ENCODE measurements at places on chromosomes 6 and 20.

GRCh38 chr6:160167604-160168399 is 46.2 kb downstream of the SLC22A1 start:
- no peak for DNase-seq

- no peak for DNase-seq
These were observed 105.1 kb downstream of the ATG5 start for GRCh38 chr6:106220485-106220884.

DNA sequence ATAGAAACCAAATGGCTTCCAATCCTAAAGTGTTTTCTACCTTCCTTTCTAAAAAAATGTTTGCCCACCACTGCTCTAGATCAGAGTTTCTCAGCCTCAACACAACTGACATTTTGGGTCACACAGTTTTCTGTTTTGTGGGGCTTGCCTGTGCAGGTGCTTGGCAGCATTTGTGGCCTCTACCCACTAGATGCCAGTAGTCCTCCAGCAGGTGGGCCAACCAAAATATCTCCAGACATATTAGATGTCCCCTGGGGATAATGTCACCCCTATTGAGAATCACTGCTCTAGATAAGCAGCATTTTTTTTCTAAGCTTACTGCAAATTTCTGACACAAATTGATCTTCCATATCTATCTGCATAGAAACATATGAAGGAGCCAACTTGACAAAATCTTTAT is 26.3 kb upstream of the EPM2A start:
- DNase-seq, result no peak

- DNase-seq, result no peak
These were observed 179.2 kb upstream of the PHACTR1 start for GRCh38 chr6:12537389-12537788.

DNA sequence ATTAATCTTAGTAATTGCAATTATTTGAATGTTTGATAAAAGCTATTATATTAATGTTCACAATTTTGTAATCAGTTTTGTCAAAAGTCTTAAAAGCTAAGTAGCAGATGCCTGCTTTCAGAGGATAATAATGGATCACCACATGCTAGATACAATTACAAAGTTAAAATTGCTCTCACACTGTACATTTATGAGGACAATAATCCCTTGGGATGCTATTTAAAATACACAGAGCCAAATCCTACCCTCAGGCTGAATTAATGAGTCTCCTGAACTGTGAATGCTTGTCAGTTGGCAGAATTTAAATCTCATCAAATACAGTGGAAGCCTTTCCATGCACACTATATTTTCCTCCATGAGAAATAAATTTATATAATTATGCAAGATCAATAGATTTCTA is 153.3 kb upstream of the SYNCRIP start:
- no peak for DNase-seq

- DNase-seq, result no peak
These were observed 65.0 kb downstream of the TOX2 start for GRCh38 chr20:43979576-43980105.

GRCh38 chr20:57675773-57676172 is 34.0 kb downstream of the PMEPA1 start:
- no peak for DNase-seq

- DNase-seq, result no peak
These were observed 29.8 kb downstream of the APCDD1L start for GRCh38 chr20:58485393-58485792.

- peak; percentile 30 for DNase-seq
These were observed 26.3 kb upstream of the TFB1M start for GRCh38 chr6:155340464-155341129.

DNA sequence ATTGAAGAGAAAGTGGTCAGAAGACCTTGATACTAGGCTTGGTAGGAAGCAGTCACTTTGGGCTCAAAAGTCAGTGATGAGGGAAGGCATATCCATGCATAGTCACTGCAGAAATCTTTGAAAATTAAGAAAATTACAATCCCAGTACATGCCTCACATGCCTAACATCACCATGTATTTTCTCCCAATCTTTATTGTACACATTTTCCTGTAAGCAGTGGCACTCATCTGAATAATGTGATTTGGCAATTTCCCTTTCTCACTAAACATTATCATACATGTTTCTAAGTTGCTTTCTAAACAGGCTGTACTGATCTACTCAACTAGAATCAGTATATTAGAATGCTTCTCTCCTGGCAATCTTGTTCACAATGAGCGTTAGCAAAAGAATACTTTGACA is 280.7 kb upstream of the SUPT3H start:
- DNase-seq, result no peak

- DNase-seq, result no peak
These were observed 3.3 kb downstream of the CAPN11 start for GRCh38 chr6:44161997-44162338.

GRCh38 chr6:155517294-155517693 is 61.7 kb upstream of the NOX3 start:
- no peak for DNase-seq

- no peak for DNase-seq
These were observed 52.0 kb upstream of the SMOC2 start for GRCh38 chr6:168388641-168389633.

DNA sequence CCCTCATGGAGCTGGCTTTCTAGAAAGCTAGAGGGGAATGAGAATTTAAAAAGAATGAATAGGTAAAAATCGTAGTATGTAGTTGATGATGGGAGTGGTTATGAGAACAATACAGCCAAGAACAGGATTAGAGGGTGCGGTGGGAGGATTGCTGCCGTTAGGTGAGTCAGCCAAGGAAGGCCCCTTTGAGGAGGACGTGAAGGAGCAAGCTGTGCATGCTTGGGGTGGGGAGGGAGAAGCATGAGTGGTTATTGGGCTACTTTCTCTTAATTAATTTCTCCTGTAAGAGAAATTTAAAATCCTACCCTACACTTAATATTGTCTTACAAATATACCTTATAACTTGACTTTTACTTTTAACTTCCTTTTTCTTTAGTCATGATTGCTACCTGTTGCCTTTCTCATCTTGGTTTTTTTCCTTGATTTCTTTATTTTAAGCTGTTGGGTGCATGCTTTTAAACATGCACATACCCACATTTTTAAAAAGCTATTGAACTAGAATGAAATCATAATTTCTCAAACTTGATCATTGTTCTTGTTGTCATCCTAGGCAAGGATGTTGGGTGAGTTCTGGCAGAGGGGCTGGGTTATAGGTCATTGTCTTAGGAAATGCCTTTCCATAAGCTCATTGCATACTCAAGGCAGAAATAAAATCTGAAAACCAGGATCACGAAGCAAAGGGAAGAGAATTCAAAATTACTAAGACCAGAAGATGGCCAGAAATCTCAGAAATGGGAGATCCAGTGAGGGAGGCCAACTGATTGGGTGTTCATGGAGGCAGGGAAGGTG is 114.5 kb downstream of the TCP11 start:
- DNase-seq, result no peak

GRCh38 chr6:11223286-11223864 is 9.1 kb downstream of the NEDD9 start:
- DNase-seq, result no peak

- DNase-seq, result no peak
These were observed 142.6 kb downstream of the SOBP start for GRCh38 chr6:107632381-107633136.

- peak; percentile 33 for DNase-seq
These were observed 828 bp downstream of the ADGRB3 start for GRCh38 chr6:68635706-68636513.

DNA sequence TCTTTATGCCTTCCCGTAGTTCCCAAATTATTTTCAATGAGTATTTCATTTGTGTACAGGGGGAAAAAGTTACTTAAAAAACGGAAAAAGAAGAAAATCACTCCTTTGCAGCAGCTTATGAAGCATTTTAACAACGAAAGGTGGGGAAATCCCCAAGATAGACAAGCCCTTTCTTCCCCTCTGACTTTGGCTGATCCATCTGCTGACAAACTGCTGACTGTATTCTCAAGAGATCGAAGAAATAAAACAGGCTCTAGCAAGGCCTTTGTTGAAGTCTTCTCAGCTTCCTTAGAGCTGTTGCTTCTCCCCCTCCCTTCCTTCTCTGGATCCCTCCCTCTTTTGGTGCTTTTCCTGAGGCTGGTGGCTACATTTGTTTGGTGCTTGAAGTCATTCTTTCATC is 325.2 kb downstream of the NRN1 start:
- no peak for DNase-seq

DNA sequence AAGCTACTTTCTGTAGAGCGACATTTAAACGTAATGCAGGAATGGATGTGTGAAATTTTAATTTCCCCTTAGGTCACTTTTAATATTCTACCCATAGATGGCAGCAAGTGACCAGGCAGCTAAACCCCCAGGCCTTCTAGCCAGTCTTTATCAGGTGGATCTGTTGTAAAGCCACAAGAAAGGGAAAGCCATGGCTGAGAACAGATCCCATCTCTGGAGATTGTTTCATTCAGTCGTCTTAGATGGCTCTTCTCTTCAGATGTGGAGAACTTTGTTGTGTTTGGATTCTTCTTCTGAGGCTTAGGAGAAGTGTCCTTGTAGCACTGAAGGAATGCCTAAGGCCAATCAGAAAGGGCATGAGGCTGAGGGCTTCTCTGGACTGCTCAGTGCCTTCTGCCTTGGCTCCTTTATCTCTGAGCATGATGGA is 15.8 kb upstream of the RNF182 start:
- DNase-seq, result peak; percentile 48

GRCh38 chr6:35230950-35231349 is 17.2 kb downstream of the SCUBE3 start:
- DNase-seq, result no peak

GRCh38 chr6:14772188-14772587 is 473.7 kb upstream of the JARID2 start:
- no peak for DNase-seq

DNA sequence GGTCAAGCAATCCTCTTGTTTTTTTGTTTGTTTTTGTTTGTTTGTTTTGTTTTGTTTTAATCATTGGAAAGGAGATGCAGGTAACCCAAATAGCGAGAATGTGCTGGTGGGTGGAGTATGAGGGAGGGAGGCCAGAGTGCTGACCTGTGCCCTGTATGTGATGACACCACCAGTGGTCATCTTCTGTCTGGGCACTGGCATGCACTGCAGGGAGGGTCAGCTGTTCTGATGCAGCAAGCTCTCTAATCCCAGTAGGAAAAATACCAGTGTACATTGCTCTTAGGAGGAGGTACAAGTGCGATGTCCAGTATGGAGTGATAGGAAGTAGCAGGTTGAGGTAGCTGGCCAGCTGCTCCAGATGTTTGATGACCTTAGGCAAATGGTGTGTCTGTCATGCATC is 2.9 kb upstream of the CST1 start:
- no peak for DNase-seq

GRCh38 chr6:117018771-117019170 is 141.7 kb downstream of the RFX6 start:
- no peak for DNase-seq

GRCh38 chr20:51651921-51652549 is 109.5 kb upstream of the NFATC2 start:
- no peak for DNase-seq

DNA sequence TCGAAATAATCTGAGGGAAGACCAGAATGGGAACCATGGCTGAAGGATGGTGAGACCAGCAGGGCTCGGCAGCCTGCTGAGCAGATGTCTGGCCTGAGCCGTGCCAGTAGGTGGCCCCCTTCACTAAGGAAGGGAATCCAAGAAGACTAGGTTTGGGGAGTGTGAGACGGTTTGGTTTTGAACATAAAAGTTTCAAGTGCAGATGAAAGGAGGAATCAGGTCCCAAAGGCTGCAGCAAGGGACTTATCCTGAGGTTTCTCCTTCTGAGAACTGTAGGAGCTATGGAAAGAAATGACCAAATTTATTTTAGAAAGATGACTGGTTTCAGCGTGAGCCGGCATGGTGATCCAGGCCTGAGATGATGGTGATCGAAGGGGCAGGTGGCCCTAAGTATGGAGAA is 4.6 kb upstream of the OSER1 start:
- DNase-seq, result peak; percentile 67

GRCh38 chr6:100176951-100177710 is 183.1 kb upstream of the MCHR2 start:
- no peak for DNase-seq

DNA sequence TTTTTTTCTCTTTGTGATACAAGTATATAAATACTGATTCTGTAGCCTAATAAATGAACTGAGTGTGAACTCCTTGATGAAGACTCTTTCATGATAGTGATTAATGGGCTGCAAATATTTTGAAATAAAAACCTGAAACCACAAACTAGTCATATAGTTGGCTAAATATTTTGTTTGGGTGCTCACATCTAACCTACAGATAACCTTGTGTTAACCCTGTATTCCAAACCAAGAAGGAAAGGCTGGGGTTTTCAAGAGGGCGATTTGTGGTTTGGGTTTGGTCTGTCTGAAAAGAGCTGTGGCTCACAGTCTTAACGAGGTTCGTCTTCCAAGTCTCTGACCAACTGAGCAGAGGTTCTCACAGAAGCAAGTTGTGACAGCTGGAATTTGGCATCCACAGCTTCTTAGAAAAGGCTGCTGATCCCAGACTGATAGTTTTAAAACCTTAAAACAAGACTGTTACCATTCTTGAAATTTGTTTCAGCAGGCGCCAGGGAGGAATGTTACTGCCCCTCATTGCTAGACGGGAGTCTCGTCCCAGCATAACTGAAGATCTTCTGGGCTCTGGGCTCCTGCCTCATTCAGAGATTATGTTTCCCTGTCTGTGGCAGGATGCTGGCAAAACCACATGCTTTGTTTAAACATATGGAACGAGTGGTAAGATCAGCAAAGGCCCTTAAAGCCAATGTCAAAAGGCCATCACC is 736.4 kb upstream of the MARCKS start:
- DNase-seq, result no peak

DNA sequence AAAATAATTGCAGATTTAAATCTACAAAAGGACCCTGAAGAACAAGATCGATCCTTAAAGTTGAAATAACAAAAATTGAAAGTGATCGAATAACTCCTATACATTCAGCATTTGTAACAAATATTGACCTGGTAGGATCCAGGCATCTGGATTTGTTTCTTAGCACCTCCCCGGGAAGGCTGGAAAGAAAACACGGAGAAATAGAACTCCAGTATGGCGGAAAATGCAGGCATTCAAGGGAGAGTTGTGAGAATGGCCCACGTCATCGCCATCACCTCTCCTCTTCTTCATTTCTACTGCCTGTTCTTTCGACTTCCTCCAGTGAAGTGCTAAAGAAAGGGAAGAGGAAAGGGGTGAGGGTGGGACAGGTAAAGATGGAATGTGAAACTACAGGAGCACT is 242.3 kb upstream of the TFAP2D start:
- no peak for DNase-seq

DNA sequence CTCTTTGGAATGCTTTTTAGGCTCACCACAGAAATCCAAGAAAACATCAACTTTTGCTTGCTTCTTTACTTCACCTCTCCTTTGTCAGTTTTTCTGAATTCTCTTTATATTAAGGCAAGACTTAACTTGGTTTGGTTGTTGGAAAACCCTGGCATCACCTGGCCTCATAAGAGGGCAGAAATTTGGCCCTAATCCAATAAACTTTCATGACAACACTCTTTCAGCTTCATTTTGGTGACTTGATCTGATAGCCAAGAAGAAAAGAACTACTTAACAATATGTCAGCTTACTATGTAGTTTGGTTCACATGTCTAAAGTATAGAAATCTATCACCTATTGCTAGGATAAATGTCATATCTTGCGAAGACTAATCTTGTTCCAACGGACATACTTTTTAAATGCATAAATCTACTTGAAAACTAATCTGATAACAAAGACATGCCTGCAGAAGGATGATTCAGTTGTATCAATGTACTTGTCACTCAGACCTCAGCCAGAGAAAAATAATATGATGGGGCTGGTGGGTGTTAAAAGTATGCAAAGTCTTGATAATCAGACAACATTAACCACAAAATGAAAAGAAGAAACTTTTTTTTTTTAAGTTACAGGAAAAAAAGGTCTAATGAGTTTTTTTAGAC is 19.3 kb upstream of the HBS1L start:
- no peak for DNase-seq
